Stimulated activated CD4-positive, alpha-beta T cell treated with anti-CD3 and anti-CD28 coated beads, Interleukin-1b, Interleukin-23, amount 100 ng/mL, for 1 hour (primary cell): ENCODE measurements at places on chromosomes 4 and X.

- DNase-seq: no peak
These were observed 472.5 kb downstream of the INPP4B start for GRCh38 chr4:142373610-142374009.

DNA sequence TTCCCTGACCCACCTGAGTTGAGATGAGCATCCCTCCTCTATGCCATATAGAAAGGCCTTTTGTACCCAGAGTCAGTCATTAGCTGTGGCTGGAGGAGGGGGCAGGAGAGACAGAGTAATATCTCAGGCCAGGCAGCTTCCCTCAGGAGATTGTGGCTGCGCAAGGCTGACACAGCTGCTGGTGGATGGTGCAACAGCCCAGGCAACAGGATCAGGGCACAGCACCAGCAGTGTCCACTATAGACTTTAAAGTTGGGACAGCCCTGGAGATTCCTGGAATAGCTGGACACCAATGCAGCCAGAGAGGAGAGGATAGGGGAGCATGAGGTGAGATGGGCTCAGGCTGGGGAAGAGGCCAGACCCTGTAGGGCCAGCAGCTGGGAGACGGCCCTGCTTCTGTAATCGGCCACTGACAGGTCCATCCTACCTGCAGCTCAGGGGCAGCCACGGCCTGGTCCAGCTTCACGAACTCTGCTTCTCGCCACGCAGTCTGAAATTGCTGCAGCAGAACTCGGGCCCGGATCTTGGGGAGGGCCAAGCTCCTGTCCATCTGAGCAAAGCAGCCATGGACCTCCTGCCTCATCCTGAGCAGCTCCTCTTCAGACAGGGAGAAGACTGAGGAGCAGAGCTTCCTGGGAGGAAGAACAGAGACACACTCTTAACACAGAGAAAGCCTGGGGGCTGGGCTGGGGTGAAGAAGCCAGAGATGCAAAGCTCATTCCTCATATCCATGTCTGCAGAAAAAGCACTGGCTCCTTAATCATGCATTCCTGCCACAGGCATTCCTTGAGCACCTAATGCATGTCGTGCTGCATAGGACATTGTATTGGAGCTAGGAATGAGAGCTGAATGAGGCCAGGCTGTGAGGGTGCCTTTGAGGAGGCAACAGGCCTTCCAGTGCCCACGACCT, 90.1 kb downstream of the EVC2 start:
- DNase-seq: no peak

DNA sequence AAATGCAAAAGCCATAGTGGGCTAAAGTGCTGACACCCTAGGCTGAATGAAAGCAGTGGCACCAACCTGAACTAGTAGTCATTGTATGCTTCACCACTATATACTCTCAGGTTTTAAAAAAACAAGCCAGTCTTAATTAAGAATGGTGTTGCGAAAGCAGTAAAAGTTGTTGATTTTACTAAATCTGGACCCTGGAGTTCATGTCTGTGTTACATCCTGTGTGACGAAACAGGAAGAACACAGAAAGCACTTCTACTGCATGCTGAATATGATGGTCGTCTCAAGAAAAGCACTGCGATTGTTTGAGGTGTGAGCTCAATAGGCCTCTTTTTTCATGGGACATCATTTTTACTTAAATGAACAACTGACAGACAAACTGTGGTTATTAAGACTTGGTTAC, 24.2 kb upstream of the GDPD2 start:
- DNase-seq: no peak

- DNase-seq: no peak
These were observed 3.5 kb upstream of the TIMP1 start for GRCh38 chrX:47578692-47579091.

- DNase-seq: no peak
These were observed 16.5 kb upstream of the HPRT1 start for GRCh38 chrX:134443461-134443860.

DNA sequence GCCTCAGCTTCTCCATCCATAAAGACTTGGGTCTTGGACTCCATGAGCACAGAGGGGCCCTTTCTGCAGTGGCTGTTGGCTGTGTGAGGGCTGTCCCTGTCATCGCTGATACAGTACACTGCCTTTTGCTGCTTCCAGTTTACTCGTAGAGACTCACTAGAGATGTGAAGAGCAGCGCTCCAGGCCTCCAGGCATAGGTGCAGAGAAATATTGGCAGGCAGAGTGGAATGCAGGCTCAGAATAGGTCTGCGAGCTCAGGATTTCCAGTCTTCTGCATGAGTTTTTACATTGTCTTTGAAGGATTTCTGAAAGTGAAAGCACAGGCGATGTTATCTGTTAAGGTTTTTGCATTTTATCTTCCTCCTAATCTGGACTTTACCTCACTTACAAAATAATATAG, 97.4 kb downstream of the AASDH start:
- DNase-seq: no peak

DNA sequence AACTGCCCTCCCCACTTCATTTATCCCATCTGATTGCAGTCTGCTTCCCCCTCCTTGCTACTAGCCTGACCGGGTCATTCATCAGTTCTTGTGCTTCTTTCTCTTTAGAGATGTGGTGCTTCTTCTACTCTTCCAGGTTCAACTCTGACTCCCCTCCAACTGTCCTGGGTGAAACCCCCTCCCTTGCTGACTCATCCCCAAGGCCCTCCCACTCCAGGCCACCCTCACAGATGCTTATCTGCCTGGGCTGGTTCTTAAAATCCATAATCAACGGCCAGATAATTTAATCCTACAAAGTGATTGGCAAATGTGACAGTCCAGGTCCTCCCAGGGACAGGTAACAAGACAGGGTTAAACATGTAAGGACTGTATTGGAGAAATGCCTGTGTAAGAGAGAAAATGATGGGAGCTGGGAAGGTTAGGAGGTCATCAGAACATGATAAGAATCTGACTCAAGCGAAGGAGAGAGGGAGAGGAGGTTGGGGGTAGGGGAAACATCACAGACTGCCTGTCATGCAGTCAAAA, 182.8 kb upstream of the C1QTNF7 start:
- DNase-seq: no peak

GRCh38 chrX:5117816-5118215, 1110.9 kb downstream of the NLGN4X start:
- no peak for DNase-seq

GRCh38 chrX:65493431-65493830, 41.2 kb downstream of the LAS1L start:
- DNase-seq: no peak

DNA sequence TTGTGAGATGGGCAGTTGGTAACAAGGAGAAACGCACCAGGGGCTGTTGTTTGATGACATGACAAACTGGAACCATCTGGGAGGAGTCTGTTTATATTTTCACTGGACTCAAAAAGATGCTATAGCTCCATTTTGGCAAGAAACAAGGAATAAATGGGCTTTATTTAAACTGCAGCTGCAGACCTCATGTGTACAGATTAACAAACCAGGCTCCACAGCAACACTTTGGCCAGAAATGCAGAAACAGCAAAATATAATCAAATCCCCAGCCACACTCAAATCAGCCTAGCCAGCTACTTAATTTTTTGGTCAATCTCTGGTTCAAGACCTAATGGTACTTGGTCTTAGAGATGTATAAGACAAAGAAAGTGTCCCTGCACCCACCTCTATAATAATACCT, 52.7 kb downstream of the ASB9 start:
- DNase-seq: no peak

GRCh38 chr4:25986807-25987206, 72.8 kb downstream of the SMIM20 start:
- no peak for DNase-seq
